ENCODE measurements at places on chromosomes 16 and 17. TPM values are rescaled to one million over a fixed set of nuclear protein-coding genes. Genes with fewer than 3 reads are reported as not detected.
A peak's percentile ranks its signal among the peaks of the same experiment; 100 is the strongest.

DNA sequence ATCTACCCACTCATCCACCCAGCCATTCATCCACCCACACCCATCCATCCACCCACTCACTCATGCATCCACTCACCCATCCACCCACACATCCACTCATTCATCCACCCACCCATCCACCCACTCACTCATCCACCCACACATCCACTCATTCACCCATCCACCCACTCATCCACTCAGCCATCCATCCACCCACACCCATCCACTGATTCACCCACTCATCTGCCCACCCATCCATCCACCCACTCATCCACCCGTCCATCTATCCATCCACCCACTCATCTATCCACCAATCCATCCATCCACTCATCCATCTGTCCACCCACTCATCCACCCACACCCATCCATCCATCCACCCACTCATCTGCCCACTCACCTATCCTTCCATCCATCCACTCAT, 17.3 kb downstream of the NATD1 start:
- no peaks in the 10 kb centered on the region for H3K36me3 ChIP-seq
- no peak for DNase-seq
- H3K4me1 ChIP-seq = peaks cover 5% of the 10 kb centered on the region

DNA sequence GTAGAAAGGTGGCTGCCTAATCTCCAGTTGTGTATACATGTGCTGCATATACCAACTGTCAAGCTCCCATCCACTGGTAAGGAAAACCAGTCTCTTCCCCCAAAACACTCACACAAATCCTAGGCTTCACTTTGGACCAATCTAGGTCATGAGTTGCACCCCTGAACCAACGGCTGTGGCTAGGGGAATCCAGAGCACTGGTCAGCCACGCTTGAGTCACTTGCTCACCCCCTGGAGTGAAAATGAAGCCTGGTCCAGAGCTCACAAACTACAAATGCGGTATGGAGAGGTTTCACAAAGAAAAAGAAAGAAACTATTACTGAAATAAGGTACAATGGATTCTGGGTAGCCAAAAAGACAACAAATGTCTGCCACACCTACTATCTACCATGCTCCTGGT, 66.1 kb upstream of the NLK start:
- H3K27ac ChIP-seq = no peak overlapping the region
- no peak for DNase-seq
- no peaks in the 10 kb centered on the region for H3K4me1 ChIP-seq
- no peak overlapping the region for H3K4me3 ChIP-seq
- H3K36me3 ChIP-seq = no peaks in the 10 kb centered on the region

DNA sequence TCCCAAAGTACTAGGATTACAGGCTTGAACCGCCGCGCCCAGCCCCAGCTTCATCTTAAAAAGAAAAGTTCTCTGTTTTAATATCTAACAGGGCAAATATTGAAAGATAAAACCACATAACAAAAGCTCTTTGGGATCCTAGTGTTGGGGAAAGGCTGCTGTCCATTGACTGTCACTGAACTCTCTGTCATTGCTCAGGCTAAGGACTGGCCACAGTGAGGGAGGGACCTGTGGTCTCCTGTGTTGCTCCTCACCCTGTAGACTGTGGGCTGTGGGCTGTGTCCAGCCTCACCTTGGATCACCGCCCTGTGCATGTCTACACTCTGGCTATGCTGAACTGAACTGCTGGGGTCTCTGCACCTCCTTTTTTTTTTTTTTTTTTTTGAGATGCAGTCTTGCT, 11.3 kb upstream of the PYDC1 start:
- no peak for DNase-seq
- H3K4me3 ChIP-seq = no peak overlapping the region
- no peaks in the 10 kb centered on the region for H3K27me3 ChIP-seq

DNA sequence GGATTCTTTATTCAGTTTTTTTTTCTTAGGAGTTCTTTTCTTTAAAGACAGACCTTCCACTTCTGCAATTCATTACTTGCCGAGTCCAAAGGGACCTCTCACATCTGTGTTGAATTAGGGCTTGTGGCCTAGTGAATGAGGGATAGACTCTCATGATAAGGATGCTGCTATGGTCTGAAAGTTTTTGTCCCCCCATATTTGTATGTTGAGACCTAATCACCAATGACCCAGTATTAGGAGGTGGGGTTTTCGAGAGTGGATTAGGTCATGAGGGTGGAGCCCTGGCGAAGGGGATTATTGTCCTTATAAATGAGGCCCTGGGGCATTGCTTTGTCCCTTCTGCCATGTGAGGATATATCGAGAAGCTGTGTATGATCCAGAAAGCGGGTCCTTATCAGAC, 9.5 kb downstream of the KRT12 start:
- H3K4me3 ChIP-seq = no peak overlapping the region
- H3K36me3 ChIP-seq = no peaks in the 10 kb centered on the region
- H3K27ac ChIP-seq = no peak overlapping the region
- no peaks in the 10 kb centered on the region for H3K27me3 ChIP-seq
- no peak for DNase-seq

C17orf100 gene
- total RNA-seq = 2.7 TPM

DNA sequence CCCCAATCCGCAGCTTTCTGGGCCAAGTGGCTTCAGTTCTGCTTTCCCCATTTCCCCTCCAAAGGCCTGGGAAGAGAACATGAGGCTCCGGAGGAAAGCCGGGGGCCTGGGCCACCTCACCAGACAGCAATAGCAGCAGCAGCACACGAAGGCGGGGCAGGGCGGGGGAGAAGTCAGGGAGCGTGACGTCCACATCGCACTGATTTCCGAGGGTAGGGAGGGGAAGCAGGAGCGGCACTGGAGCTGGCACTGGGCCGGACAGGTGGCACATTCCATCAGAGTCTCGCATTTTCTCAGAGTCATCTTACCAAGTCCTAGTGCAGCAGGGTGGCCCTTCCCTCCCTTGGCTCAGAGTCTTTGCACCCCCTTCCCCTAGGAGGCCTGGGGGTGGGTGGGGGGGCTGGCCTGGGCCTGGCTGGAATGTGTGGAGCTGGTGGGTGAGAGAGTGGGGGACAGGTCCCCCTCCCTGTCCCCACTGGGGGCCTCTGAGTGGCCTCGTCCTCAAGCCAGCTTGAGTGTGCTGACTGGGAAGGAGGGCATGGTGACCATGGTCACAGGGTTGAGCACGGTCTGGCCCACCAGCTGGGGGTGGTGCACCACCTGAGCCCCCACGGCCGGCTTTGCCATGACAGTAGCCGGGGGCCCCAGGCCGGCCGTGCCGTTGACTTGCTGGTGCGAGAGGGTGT, 14.3 kb downstream of the MNT start:
- H3K4me1 ChIP-seq = peaks cover 3% of the 10 kb centered on the region
- H3K4me3 ChIP-seq = no peak overlapping the region

DNA sequence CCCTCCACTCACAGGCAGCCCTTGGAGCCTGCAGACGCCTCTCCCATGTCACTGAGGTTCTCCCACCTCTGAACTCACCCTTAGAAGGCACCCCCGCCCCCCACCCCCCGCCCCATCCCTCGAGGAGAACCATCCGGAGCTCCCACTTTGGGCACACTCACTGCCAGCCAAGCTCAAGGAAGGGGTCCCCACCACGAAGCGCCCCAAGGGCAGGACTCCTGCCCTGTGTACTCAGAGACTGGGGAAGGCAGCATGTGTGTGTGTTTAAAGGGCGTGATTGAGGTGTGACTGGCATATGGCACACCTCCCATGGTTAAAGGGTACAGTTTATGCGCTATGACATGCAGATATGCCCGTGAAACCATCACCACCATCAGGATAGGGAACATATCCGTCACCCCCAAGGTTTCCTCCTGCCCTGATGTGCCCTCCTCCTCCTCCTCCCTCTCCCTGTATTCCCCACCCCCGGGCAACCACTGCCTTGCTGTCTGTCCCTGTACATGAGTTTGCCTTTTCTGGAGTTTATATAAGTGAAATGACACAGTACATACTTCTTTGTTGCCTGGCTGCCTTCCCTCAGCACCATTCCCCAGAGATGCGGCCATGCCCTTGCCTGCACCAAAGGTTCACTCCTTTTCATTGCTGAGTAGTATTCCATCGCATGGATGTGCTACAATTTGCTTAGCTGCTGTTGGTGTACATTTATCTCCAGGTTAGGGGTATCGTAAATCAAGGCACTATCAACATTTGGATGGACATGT, 14.0 kb upstream of the RBFOX3 start:
- H3K27ac ChIP-seq = no peak overlapping the region
- peak; percentile 35 for DNase-seq
- H3K4me1 ChIP-seq = no peaks in the 10 kb centered on the region
- H3K36me3 ChIP-seq = no peaks in the 10 kb centered on the region

All from endodermal cell (in vitro differentiated cells).